ENCODE measurements at places on chromosomes 6 and 20.

GRCh38 chr20:16661756-16662155 lies 68.1 kb upstream of the SNRPB2 start:
- no peak for DNase-seq

- DNase-seq = no peak
These were observed 19.8 kb downstream of the DLL1 start for GRCh38 chr6:170270984-170271593.

- no peak for DNase-seq
These were observed 33.8 kb upstream of the RREB1 start for GRCh38 chr6:7073821-7074525.

DNA sequence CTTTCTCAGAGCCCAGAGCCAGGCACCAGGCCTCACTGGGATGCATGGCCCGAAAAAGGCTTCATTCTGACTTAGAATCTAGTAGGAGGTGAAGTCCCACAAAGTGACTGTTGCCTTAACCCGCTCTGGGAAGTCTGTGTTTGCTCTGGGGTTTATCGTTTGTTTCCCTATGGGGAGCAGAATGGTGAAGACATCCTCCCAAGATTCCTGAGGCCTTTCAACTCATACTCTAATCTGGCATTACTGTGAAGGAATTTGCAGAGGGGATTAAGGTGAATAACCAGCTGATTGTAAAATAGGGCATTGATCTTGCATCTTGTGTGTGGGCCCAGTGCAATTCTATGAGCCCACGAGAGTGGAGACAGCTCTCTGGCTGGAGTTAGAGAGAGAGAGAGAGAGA lies 67.8 kb downstream of the CDH26 start:
- no peak for DNase-seq

- DNase-seq = no peak
These were observed 61.1 kb downstream of the NFATC2 start for GRCh38 chr20:51481341-51481914.

GRCh38 chr6:140660295-140660694 lies 1285.8 kb upstream of the CITED2 start:
- no peak for DNase-seq

GRCh38 chr20:59403261-59403961 lies 103.0 kb downstream of the EDN3 start:
- DNase-seq = peak; percentile 75

- no peak for DNase-seq
These were observed 87.9 kb downstream of the PDE10A start for GRCh38 chr6:165575158-165575549.

All from stimulated activated CD8-positive, alpha-beta memory T cell treated with anti-CD3 and anti-CD28 coated beads, Interleukin-15, amount 100 ng/mL, for 24 hours (primary cell).